ENCODE measurements at places on chromosomes 6 and 20.

DNA sequence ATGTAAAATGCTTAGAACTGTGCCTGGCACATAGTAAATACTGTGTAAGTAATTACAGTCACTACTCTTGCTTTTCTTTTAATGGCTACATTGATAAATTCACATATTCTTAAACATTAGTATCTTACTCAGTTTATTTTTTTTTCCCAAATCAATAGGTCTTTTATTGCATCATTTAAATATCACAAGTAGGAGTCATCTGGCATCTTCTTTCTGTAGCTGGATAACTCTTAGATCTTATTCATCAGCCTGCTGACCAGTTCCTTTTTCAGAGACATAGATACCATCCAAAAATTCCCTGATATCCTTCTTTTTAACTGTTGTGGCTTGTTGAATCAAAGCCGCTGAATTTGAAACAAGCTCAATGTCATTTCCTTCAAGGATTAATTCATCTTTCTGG, 20.0 kb upstream of the PHF3 start:
- DNase-seq: no peak

GRCh38 chr6:5202206-5202605, 58.5 kb downstream of the LYRM4 start:
- DNase-seq: no peak

DNA sequence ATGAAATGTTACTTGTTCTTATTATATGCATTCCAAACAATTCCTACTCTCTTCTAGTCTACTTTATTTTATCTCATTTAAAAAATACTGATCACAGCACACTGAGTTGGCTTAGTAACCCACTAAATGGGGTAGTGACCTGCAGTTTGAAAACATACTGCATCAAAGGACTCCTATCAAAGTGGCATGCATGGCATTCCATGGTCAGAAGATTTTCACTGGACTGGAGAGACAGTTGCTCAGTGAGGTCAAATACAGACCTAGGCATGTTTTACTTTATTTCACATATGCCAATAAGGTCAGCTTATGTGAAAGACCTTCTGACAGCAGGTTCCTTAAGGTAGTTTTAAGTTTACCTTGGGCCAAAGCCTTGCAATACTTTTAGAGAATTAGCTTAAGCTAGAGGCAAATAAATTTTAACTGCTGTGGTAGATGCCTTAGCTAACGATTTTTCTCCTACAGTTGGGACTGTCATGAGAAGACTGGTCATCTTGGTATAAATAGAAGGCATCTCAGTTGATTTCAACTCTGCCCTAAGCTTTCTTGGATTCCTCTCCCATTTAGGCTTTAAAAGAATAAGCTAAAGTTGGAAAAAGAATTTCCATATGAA, 35.1 kb downstream of the TPD52L1 start:
- DNase-seq: no peak

- no peak for DNase-seq
Observed at GRCh38 chr20:31662372-31662854, 24.7 kb downstream of the COX4I2 start.

DNA sequence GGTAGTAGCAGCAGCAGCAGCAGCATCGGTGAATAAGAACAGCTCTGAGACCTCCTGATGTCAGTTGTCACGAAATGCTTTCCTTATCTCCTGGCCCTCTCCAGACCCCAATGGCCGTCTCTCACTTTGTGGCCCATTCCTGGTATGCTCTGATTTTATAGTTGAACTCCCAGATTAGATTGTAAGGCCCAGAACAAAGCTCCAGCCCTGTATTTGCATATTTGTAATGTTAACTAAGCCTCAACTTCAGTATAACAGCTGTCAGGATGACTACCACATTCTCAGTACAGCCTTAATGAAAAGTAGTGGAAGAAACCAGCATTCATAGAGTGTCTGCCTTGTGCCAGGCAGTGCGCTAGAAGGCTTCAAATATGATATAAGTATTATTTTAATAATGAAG, 180.9 kb downstream of the SASH1 start:
- no peak for DNase-seq

- no peak for DNase-seq
Observed at GRCh38 chr6:142874676-142875075, 70.3 kb downstream of the HIVEP2 start.

GRCh38 chr6:20182926-20183521, 29.2 kb downstream of the MBOAT1 start:
- DNase-seq: no peak

- DNase-seq: no peak
Observed at GRCh38 chr6:121944354-121944753, 455.1 kb upstream of the HSF2 start.

DNA sequence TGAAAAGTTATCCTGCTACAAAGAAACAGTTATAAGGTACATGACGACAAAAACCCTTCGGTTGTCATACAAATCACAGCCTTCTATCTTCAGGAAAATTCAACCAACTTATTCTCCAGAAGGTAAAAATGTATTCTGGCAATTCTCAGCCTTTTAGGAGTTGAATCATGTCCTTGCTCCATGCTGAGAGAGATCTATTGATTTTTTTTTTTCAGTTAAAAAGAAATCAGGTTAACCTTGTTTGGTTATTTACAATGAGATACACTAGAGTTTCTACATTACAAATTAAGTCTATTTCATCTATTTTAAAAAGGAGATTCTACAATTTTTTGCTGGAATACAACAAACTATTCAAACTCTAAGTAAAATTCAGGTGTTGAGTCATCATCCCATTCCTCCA, 45.4 kb downstream of the ROS1 start:
- DNase-seq: no peak

DNA sequence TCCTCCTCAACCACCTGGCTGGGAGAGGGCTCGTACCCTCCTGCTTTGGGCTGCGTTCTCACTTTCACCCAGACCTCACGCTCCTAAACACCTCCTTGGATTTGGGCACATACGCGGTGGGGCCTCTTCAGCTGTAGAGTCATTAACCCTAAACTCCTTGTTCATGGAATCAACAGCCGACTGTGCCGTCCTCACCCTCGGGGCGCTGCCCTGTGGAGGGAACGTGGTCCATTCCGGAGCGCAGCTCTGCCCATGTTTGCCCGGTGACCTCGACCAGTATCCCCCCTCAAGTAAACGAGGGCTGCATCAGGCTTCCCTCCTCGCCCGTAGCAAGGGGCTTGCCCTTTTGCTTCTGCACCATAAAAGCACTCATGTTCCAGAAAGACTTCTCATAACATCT, 174.0 kb upstream of the QKI start:
- no peak for DNase-seq

DNA sequence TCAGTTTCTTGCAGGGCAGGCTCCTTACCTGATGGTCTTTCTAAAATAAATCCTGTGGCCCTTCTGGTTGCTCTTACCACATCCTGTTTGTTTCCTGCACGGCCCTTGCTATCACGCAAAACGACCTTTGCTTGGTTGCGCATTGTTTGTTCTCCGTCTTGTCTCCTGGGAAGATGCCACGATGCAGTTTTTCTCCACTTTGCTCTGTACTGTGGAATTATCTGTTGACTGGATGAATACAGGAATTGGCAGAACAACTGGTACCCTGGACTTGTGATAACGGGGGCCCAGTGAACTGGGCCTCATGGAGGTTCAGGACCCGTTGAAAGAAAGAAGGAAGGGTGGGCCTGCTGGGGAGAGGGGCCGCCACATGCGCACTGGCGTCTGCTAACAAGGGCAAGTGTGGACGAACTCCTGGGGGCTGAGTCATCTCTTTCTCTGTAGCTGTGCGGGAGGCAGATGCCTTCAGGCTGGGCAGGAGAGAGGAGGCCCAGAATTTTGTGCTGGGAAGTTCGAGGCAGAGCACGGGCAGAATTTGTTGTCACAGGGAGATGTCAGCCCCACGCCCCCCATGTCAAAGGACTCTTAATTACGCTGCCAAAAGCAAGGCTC, 139.9 kb downstream of the BMP7 start:
- DNase-seq: no peak

- no peak for DNase-seq
Observed at GRCh38 chr20:38725931-38726803, 1.9 kb downstream of the SLC32A1 start.

- DNase-seq: no peak
Observed at GRCh38 chr6:111602481-111603011, 3.1 kb downstream of the TRAF3IP2 start.

DNA sequence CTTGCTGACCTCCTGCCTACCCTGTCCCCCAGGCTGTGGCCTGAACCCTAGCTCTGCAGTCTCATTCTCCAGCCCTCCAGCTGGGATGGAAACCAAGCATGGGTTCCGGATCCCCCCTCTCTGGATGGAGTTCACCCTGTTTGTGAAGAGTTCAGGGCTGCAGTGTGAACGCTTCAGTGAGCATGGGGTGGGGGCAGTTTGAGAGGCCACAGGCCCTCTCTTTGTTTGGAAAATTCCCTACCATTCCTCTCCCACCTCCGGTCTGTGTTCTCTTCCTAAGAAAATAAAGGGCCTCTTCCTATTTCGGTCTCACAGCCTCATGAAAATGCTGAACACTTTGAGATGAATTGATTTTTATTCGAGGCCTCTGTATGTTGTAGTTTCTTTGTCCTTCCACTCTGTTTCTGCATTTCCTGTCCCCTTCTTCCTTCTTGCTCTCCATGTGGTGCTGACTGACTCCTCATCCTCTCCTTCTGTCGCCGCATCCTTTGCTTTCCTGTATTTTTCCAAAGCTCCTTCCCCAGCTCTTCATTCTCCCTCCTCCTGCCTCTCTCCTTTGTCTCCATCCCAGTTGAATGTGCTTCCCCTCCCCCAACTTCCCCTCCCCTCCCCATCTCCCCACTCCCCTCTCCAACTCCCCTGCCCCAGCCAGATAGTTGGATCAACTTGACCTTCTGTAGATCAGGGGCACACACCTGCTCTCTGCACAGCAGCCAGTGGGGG, 2.4 kb upstream of the KCNK5 start:
- DNase-seq: no peak

GRCh38 chr6:87899499-87900147, 148.0 kb upstream of the SPACA1 start:
- DNase-seq: no peak

DNA sequence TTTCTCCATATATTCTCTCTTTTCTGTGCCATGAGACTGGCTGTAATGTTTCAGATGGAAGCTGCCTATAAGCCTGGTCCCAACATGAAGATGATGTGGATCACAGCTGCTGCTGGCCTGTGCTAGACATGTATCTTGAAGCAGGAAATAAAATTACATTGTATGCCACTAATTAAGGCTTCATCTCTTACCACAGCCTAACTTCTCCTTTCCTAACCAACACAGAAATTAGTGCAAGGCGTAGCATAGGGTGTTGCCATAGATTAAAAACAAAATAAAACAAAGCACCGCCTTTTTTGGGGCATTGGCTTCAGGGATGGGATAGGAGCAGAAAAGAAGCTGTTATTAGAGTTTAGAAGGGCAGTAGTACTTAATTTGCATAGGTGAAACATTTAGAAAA, 4.7 kb upstream of the SLC17A4 start:
- DNase-seq: no peak

DNA sequence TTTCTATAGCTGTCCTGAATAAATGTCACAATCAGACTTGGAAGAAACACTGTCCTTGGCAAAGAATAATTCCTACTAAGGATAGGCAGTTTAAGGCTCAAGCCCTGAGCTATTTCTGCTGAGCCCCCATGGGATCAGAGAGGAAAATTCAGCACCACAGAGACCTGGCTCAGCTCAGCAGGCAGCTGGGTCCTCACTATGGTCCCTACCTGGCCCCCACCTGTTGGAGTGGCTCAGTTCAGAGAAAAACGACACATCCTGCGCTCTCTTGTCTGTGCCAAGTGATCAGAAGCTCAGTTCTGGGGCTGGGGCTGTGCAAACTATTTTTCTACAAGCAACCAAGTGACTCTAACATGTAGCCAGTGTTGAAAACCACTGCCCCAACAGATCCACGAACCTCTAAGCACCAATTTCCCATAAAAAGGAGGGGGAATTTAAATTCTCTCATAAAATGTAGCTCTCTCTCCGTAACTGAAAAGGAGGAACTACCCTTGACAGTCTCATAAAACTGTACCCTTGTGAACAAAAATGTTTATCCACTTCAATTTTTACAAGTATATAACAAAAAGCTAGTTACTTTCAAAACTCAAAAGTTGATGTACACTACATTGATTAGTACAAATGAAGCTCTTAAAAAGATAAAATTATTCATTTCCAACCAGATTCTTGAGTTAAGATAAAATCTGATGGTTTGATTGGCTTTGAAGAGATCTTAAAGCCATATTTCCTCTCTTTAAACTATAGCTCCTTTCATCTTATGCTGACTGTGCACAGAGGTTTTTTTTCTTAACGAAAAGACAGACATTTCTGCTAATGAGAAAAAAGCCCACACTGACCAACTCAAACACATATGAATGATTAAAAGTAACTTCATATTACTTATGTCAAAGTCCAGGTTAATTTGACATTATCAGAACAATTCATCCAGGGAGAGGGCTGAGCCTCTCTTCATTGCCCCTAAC, 52.0 kb downstream of the KIF13A start:
- no peak for DNase-seq

DNA sequence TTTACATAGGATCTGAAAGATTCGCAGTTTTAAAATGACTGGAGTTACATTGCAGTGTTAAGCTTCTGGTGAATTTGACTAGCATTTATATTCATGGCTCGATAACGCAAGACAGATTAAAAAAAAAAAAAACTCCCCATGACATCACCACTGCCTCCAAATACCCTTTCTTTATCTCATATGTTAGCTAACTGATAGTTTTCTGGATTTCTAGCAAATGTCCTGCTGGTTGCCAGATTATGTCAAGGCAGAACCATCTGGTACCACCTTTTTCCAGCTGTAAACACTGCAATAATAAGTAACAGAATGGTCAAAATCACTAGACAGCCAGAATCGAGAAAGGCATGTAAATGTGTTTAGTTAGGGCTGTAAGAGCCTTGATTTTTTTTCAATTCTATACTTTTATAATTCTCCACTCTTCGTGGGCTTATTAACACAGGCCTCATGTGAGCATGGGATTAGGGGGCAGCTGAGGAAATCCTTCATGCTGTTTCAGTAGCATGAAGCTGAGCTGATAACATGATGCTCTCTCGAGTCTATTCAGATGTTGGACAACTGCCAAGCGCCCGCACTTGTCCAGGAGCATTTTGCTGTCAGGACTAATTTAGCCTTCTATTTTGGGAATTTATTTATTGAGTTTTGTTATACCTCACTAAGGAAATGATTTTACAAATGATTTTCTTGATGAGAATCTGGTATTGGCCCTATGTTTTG, 166.0 kb upstream of the SCGN start:
- no peak for DNase-seq

- no peak for DNase-seq
Observed at GRCh38 chr6:100724696-100725095, 156.4 kb downstream of the ASCC3 start.
